ACHN (cell line): ENCODE measurements at places on chromosomes 11 and 22.

DNA sequence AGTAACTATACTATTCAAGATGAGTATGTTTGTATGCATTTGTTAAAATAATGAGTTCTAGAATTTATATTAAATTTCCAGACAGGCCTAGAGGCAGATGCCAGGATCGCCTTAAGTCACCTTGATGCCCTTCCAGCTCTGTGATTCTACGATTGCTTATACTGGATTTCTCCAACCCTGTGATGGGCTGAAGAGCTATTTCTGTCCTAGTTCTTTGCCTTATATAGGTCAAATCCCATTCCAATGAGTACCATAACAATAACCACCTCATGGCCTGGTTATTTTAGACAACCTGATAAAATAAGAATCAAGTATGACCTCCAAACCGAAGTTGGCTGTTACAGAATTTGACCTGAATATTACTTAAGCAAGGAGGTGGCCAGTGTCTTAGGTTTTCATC is 79.8 kb upstream of the BLID start:
- no peak for DNase-seq

- no peak for DNase-seq
Observed at GRCh38 chr11:78239781-78240180, 51.1 kb downstream of the USP35 start.

DNA sequence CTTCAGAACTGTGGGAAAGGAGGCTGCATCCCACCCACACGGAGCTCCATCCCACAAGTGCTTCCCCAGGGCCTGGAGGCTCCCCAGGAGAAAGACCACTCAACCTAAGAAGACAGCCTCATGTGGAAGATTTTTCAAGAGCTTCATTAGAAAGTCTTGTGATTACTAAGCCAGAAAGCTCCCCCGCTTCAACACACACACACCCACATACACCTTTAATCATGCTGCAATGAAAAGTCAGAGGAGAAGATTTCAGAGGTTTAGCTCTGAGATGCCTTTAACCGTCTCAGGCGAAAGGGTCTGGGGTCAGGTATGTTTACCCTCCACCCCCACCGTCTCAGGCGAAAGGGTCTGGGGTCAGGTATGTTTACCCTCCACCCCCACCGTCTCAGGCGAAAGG is 634.5 kb upstream of the B3GAT1 start:
- no peak for DNase-seq

DNA sequence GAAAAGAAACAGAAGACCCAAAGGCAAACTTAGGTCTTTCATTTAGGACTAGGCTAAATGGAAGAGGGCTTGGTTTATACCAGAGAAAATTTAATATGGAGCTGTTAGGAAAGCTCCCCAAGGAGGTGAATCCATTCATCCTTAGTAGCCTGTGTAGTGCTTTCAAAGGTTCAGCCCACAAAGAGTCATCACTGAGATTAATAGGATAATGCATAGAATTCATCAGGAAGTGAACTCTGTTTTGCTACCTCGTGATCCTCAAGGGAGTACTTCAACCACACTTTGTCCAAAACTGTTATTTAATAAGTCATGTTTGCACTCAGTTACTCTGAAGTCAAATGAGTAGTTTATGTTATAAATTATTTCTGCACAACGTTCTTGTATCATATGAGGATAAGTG is 43.3 kb upstream of the MMP7 start:
- DNase-seq: no peak

DNA sequence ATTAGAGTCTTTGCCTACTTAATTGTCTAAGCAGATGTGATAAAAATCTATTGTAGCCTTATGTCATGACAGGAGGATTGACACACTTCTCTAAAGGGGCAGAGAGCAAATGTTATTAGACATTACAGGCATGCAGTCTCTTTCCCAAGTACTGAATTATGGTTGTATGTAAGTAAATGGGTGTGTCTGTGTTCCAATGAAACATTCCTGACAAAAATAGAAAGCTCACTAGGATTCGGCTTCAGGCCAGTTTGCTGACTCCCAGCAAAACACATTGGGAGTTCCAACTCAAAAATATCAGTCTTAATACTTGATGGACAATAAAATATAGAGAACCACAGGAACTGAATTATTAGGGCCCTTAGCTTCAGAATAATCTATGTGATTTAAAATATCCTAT is 1480.4 kb downstream of the FAM181B start:
- no peak for DNase-seq

DNA sequence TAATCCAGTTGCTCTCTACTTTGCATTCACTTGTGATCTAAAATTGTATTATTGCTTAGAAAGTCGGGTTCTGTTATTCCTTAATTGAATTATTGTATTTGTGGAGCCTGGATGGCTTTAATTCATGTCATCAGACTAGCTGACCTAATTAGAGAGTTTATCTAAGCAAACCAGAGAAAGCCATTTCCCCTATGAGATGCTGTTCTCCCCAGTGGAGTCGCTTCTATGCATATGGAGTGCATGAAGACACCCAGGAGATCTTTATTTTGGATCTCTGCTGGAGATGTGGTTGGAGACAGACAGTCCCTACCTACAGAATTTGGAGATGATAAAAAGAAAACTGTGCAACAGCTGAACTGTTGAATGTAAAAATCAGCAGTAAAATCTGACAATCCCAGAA is 45.2 kb upstream of the MYO18B start:
- no peak for DNase-seq

DNA sequence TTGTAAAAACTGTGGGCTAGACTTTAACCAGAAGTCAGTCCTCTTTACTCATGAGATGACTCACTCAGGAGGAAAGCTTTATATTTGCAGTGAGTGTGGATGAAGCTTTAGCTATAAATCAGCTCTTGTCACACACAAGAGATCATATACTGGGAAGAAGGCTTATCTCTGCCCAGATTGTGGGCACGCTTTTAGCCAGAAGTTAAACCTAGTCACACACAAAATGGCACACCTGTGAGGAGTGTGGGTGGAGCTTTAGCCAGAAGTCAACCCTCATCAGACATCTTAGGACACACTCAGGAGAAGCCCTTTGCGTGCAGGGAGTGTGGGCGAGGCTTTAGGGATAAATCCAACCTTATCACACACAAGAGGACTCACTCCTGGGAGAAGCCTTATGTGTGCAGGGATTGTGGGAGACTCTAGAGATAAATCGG is 706.9 kb upstream of the LUZP2 start:
- no peak for DNase-seq

- DNase-seq: peak; percentile 18
Observed at GRCh38 chr22:38655519-38656255, 505 bp downstream of the FAM227A start.

GRCh38 chr11:115185507-115185906 is 318.7 kb downstream of the CADM1 start:
- no peak for DNase-seq
